ENCODE measurements at places on chromosomes 11 and 22.

- DNase-seq, result no peak
Measured at GRCh38 chr11:130409594-130410388, 18.6 kb downstream of the ADAMTS8 start.

GRCh38 chr11:35167426-35167954 is 28.5 kb downstream of the CD44 start:
- no peak for DNase-seq

GRCh38 chr11:7533199-7534041 is 19.6 kb downstream of the PPFIBP2 start:
- DNase-seq, result no peak

GRCh38 chr11:12220305-12220704 is 109.9 kb downstream of the MICAL2 start:
- no peak for DNase-seq

DNA sequence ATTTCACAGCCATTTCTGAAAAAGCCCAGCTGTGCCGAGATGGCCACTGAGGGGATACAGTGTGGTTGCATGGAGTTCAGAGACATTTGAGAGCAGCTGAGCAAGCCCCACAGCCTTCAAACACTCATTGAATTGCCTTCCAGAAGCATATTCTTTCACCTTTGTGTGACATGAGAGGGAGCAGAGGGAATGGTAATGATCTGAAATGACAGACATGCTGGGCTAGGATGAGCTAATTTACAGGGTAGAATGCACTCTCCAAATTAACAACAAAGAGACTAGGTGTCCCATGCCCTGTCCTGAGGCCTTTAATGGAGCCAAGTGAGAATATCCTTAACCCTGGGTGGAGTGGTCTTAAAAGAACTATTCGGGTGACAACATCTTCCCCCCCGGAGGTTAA is 585.4 kb downstream of the NELL1 start:
- no peak for DNase-seq

GRCh38 chr22:37571258-37571991 is 8.5 kb downstream of the LGALS2 start:
- DNase-seq, result no peak

DNA sequence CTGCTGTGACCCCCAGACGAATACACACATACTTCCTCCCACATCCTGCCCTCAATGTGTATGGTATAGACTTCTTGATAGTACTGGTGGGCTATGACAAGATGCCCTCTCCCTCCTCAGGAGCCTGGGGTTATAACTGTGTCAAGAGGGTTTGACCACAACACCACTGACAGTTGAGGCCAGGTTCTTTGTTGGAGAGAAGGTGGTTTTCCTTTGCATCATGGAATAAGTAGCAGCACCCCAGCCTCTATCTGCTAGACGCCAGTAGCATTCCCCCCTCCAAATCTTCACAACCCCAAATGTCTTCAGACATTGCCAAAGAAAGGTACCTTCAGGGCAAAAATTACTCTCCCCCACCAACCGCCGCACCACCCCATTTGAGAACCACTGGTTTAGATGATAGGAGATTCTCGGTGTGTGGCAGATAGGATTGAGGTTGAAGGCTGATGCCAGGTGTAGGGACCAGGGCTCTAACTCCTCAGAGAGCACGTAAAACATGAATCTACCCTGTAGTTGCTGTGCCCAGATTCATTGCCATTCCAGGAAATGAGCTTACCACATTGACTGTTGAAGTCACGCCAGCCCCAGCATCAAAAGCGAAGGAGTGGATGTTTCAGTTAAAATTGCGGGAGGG is 5.5 kb upstream of the MYO18B start:
- DNase-seq, result no peak

DNA sequence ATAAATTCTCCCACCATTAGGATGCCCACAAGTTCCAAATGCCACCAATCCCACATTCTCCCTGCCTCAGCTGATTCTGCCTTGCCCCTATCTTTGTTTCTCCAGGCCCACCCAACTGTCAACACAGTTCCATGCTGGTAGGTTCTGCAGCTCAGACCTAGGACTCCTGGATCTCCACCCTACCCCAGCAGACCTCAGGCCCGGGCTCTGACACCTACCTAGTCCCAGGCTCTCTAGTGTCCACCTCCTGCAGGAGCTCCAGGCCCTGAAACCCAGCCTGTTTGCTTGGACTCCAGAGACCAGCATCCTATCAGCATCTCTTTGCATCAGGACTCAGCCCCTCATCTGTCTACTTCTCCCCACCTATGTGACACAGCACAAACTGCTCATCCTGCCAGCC is 86.5 kb downstream of the PDE2A start:
- DNase-seq, result no peak

DNA sequence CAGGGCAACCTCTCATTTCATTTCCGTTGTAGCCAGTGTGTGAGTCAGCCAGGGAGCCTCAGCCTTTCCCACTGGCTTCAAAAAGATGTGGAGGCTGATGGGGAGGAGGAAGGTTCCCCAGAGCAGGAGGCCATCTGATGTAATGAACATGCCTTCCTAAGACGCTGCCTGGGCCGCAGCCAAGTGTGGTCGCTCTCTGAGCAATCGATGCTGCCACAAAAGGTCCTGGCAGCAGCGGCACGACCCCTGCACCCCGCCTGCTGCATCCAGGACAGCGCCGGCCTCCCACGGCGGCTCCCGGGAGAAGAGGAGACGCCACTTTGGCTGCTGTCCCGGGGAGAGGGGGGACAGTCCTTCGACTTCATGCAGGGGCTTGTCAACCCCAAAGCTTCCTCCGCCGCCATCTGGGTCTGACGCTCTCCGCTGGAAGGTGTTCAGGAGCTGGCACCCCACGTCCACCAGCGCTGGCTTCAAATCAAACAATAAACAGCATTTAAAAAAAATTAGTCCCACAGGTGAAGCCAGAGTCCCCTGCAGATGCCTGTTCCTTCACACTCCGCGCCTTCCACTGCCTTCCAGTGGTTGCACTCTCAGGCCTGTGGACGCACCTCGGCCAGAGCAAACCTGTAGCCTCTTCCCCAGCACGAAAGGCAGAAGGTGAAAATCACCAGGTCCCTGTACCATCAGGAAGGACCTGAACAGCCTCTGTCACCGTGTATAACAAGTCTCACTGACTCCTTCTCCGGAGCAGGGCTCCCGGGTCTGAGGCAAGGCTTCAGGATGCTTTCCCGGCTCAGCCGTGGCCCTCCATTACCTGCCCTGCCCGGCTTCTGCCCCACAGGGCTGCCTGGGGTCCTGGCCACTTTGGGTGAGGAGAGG is 930.7 kb downstream of the BRD1 start:
- DNase-seq, result no peak

GRCh38 chr11:104333977-104334376 is 170.0 kb upstream of the PDGFD start:
- DNase-seq, result no peak

DNA sequence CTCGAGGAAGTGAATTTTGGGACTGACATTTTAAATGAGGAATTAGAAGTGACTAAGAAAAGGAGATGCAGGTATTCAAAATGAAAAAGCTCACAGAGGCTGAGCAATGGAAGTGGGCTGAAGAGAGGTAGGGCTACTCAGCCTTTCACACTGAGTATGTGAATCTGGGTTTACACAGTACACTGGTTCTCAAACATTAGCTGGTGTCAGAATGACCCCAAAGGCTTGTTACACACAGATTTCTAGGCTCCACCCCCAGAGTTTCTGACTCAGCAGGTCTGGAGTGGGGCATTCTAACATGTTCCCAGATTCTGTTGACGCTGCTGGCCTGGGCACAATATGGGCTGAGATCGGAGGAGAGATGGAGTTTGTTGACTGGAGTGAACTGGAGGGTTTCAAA is 32.8 kb downstream of the CADM1 start:
- DNase-seq, result no peak

- DNase-seq, result no peak
Measured at GRCh38 chr11:37929100-37929653, 1331.1 kb upstream of the RAG2 start.

DNA sequence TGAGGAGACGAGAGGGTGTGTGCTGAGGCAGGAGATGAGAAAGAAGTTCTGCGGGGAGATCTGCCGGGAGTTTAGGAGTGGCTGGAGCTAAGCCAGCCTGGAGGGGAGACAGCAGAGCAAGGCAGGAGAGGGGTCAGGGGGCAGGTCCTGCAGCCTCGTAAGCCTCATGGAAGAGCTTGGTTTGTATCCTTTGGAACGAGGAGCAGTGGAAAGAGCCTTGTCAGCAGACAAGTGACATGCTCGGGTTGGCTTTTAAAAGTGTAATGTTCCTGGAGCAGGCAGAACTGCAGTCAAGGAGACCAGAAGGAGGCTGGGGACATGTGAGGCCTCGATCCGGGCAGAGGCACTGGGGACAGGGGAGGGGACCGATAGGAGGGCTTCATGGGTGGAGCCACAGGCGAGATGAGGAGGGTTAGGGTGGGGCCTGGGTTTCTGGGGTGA is 21.4 kb upstream of the TUB start:
- DNase-seq, result no peak

DNA sequence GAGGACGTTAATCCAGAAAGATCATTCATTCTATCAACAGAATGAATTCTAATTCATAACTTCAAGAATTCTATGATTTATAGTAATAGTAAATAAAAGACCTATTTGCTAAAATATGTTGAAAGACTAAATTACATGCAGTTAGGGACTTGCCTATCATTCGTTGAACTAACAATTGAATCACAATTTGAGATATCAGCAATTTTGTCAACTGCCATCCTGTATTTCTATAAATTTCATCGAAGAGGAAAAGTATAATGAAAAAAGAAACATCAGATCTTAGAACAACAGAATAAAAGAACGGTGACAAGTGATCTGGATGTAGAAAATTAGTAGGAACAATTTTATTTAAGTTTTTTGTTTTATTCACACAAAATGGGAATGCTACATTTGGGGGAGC is 4.4 kb upstream of the TTC17 start:
- DNase-seq, result no peak

- DNase-seq, result no peak
Measured at GRCh38 chr22:17920145-17920605, 104.2 kb downstream of the MICAL3 start.

DNA sequence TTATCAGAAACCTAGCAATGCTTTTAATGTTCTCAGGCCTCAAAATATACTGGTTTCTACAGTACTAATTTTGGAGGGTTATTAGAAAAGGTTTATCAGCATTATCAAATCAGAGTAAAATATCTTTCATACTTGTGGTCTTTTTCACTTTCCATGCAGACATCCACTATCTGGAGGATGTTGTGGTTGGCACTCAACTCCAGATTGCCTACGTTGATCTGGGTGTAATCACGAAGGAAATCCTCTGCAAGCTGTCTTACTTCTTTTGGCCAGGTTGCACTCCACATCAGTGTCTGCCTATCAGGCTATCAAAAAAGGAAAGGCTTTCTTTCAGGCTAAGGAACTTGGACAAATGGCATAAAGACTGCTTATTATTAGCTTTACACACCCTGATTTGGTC is 11.6 kb downstream of the DDX17 start:
- DNase-seq, result no peak

DNA sequence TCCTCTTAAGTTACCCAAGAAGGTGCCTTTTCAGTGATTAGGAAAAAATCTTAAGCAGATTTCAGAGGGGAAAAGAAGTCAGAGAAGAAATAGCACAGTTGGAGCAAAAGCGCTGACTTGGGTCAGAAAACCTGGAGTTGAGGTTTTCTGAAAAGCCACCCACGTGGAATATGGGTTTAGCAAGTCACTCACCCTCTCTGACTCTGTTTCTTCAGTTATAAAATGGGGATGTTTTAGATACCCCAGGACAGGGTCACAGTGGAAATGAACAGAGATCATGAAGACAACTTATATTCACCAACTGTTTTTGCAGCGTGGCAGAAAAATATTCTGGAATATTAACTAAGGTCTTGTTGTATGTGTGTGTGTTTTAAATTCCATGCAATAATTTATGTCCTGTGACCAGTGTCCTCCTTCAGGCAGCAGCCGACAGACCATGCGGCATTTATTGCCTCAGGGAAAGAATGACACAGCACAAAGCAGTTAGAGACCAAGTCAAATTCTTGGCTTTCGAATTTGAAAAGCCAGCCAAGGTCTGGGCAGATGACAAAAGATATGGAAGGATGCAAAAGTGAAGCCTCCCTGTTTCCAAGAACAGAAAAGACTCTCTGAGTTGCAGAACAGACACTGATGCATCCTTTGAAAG is 119.9 kb downstream of the MIAT start:
- no peak for DNase-seq

- no peak for DNase-seq
Measured at GRCh38 chr11:115104851-115105453, 399.3 kb downstream of the CADM1 start.

GRCh38 chr22:49046546-49047361 is 780.9 kb downstream of the BRD1 start:
- DNase-seq, result no peak

GRCh38 chr11:71999798-72000197 is 1.1 kb downstream of the IL18BP start:
- no peak for DNase-seq

GRCh38 chr11:107824668-107825369 is 33.8 kb downstream of the SLC35F2 start:
- no peak for DNase-seq

GRCh38 chr11:34501949-34502348 is 11.6 kb downstream of the ELF5 start:
- no peak for DNase-seq

GRCh38 chr11:103994518-103994917 is 41.9 kb upstream of the DDI1 start:
- no peak for DNase-seq

- DNase-seq, result no peak
Measured at GRCh38 chr22:38230916-38231315, 29.1 kb downstream of the MAFF start.

- DNase-seq, result no peak
Measured at GRCh38 chr11:68890490-68891231, 13.0 kb downstream of the MRPL21 start.

- DNase-seq, result no peak
Measured at GRCh38 chr11:2797121-2797711, 88.4 kb downstream of the CDKN1C start.

DNA sequence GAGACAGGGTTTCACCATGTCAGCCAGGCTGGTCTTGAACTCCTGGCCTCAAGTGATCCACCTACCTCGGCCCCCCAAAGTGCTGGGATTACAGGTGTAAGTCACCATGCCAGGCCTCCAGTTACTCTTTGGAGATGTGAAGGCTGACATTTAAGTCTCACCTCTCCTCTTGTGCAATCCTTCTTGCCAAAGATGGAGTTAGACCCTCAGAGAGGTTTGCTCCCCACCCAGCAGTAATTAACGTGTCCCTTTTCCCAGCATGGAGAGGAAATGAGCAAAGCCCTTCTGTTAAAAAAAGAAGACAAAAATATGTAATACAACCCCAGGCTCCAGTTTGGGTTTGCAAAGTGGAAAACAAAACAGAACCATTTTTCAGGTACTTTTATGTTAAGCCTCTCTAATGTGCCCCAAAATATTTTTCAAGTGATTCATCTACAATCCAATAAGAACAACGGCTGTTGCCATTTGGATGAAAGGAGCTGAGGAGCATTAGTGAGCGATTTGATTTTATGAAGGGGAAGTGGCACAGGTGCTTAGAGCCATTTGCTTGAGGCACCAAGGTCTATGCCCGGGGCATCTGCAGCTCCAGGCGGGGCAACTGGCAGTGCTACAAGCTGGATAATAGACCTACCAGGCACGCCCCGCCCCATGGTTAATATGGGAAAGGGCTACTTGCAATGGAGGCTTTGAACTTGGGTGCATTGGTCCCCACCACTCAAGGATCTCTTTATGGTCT is 57.2 kb downstream of the GRIK4 start:
- DNase-seq, result no peak

GRCh38 chr11:28539239-28540030 is 431.2 kb downstream of the METTL15 start:
- no peak for DNase-seq
